ENCODE measurements at places on chromosomes 1 and 21.

DNA sequence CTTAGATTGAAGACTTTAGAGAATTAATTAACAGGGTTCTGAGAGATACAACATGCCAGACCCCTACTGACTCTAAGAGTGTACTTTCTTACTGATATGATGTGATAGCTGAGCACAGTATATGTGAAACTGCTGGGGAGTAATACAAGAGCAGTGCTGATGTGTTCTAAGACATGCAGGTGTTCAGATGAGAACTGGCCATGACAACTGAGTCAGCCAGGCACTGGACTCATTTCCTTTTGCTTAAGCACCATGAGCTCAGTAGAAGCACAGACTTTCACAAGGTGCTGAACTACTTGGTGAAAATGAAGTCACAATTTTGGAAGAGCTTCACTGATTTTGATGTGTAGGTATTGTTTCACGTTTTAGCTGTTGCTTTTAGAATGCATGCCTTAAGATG is 15.9 kb upstream of the POGZ start:
- DNase-seq = no peak

DNA sequence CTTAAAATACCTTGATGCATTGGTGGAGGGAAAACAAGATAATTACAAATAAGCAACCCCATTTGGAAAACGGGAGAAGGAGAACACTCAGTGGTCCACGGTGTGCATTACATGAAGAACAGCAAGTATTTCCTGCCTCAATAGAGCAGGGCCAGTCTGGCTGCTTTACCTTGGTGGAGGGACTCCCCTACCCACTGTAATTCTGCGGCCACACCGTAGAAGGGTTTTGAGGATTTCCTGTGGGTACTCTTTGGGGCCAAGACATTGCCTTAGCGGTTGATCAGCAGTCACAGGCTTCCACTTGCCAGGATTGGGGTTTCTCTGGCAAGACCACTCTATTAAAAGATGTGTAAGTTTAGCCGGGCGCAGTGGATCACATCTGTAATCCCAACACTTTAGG is 16.3 kb upstream of the TMEM54 start:
- no peak for DNase-seq

GRCh38 chr1:212286556-212287131 is 1.4 kb downstream of the PPP2R5A start:
- peak; percentile 41 for DNase-seq

- DNase-seq = peak; percentile 47
Observed at GRCh38 chr1:186014370-186015037, 280.3 kb downstream of the HMCN1 start.

DNA sequence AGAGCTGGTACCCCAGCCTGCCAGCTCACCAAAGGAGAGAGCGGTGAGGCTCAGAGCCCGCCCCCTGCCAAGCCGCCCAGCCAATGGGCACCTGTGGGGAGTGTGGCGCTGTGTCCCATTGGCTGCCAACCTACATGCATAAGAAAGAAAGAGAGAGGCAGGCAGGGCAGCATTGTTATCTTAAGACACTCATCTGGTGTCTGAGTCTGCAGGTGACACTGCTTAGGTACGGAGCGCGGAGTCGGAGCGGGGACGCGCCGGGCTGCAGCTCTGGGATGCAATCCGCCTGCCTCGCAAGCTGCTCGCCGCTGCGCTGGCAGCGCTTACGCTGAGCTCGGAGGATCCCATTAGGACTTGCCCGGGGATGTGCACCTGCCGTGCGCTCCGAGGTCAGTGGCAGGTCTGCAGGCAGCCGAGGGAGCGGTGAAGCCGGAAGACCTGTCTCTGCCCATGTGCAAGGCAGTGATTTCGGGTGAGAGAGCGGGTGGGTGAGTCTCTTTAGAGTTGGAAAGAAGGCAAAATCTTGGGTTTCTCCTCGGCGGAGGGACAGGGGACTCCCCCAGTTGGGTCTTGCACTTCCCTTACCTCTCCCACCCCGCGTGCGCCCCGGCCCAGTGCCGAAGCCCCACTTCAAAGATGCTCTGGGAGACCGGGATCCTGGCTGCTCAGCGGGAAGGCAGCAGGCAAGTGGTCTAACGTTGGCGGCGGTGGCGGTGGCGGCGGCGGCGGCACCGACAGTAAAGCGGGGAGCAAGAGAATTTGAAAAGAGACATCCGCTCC is at the start of gene BRINP2:
Gene BRINP2, plus strand, starts transcription at position 203 of the 780 bp plus-strand sequence. CDS start 58,919 bp downstream, outside the sequence.
- DNase-seq = peak; percentile 27

- peak; percentile 67 for DNase-seq
Observed at GRCh38 chr1:41608211-41608610, 123.7 kb upstream of the EDN2 start.

GRCh38 chr1:2548068-2548589 is 8.0 kb upstream of the TNFRSF14 start:
- peak; percentile 61 for DNase-seq

GRCh38 chr1:95229037-95229436 is 5.0 kb upstream of the RWDD3 start:
- no peak for DNase-seq

DNA sequence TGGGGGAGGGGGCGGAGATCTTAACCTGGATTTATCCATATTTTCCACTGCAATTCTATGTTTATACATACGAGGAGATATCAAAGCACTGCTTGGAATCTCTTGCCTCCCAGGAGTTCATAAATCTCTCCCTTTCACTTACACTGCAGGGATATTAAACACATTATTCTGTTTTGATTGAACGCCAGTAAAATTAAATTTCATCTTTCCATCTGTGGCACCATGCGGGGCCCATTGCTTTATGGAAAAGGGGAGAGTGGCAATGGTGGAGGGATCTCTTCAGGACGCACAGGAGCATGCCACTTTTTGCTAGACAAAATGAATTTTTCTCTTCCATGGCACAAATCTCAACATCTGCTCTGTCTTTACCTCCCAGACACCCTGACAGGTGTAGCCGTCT is 648.0 kb upstream of the PLXNA2 start:
- DNase-seq = no peak

Data from AG10803 (cell line).